AG08395 (cell line): ENCODE measurements at places on chromosomes 7 and 10.

DNA sequence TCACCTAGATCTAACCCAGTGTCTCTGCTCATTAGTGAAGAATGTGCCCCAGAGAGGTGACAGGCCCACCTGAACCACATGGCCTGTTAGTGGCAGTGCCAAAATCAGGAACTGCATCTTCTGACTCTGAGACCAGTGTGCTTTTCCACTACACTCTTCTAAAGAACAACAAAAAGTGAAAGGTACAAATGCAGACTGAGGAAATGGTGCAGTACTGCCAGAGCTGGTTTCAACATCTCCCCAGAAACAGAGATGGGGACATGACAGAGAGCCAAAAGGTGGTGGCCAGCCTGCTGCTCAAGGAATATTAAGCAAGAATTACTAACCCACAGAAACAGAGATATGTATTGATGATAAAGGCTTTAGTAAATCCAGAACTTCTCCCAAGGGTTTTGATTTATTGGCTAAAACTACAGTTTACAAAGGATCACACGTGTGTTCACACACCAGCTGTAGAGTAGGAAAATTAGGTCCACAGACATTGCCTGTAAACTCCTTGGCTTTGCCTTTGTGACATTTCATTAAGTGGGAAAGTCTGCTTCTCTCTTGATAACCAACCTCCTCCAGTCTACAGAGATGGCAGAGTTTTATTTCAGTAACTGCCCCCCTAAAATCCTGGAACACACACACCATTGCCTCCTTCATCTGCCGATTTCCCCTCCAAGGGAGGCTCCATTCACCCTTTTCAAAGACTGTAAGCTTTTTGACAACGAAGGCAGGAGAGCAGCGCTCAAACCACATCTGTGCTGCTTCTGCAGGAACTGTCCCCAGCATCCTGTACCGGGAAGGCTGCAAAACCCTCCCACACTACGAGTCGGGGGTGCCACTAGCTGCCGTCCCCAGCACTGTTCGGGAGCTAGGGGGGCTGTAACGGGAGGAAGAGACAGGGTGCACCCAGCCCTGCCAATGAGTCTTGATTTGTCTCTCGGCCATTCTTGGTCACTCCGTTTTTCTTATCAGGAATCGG is 29.8 kb downstream of the GSDME start:
- peak; percentile 26 for DNase-seq

GRCh38 chr10:61961278-61961677 is 59.8 kb downstream of the ARID5B start:
- no peak for DNase-seq

DNA sequence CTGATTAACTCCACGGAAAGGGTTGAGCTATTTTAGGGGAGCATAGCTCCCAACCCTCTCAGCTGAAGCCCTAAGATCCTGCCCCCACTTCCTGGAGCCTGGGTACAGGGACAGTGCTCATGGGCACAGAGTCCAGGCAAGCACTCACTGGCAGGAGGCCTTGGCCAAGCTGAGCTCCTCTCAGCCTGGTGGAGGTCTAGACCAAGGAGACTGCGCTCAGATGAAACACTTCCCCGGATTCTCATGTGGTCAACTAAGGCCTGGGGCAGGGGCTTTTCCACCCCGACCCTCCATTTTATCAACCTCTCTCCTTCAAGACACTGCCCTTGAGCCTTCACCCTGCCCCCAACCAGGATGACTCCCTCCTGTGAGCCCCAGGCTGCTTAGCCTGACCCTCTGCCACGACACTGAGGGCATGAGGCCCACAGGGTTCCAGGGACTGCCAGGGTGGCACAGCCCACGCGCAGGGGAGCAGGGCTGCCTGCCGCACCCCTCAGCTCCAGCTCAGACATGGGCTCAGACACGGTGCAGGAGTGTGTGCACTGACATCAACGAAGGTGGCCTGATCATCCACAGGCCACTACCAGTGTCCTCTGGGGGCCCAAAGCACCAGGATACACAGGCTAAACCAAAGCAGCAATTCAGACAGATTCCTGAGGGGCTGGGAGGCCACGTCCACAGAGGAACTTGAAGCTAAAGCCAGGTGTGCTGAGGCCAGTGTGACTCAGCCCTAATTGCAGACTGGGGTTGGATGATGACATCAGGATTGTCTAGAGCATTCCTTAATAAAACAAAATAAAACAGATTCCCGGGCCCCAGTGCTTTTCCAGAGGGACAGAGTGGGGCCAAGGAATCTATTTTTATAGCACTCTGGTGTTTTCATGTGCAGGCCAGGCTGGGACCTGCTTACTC is 18.8 kb downstream of the CHAT start:
- no peak for DNase-seq

GRCh38 chr10:123445261-123445775 is 220.8 kb upstream of the GPR26 start:
- no peak for DNase-seq

DNA sequence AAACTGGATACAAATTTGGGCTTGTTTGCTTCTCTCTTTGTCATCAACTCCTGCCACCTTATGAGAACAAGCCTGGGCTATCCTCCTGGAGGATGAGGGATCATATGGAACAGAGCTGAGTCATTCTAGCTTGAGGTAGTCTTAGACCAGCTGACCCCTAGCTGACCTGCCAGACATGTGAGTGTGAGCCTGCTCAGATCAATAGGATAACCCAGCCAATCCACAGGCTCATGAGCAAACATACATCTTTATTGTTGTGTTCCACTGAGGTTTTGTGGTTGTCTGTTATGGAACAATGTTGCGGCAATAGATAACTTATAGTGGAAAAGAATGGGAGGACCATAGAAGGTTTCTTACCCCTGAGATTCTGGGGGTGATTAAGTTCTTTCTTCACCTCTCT is 54.5 kb upstream of the FAM180A start:
- DNase-seq, result no peak

DNA sequence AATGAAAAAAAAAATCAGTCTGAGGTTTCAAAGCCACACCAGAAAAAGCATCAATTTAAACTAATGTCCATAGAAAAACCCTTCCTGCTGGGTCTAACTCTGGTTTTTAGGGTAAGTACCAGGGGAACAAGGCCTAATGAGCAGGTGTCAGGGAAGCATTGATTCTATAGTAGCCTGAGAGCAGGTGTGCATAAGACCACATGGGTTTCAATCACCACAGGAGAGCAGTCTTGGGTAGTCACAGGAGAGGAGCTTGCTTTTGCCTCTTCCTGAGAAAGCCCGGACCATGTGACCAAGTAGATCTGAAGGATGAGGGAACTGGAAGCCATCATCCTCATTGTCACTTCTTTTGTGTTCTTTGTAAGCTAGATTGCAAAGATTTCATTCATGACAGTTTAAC is 66.3 kb upstream of the AGK start:
- DNase-seq, result no peak

DNA sequence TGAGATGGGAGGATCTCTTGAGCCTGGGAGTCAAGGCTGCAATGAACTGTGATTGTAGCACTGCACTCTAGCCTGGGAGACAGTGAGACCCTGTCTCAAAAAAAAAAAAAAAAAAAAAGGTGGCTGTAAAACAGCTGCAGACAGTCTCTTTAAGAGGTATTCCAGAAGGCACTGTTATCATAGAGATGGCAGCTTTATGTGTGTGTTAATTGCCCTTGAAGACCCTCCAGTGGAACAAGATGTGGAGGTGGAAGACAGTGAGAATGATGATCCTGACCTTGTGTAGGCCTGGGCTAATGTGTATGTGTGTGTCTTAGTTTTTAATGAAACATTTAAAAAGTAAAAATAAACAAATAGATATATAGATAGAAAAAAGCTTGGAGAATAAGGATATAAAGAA is 66.0 kb downstream of the ZNF487 start:
- DNase-seq, result no peak

DNA sequence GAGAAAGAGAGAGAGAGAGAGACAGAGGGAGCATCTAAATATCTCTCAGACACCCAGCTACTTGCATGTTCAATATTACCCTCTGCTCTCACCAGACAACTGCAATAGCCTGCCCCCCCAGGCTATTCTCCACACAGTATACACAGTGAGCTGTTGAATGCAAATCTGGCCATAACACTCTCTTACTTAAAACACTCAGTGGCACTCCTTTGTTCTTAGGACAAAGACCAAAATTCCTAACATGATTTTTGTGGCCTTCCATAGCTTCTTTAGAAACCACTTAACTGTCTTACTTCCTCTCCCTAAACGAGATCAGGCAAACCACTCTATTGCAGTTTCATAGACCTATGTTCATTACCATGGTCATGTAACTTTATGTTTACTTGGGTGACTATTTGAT is 903.6 kb upstream of the AUTS2 start:
- peak; percentile 13 for DNase-seq

- no peak for DNase-seq
These were observed 374.9 kb downstream of the GALNT17 start for GRCh38 chr7:71506822-71507221.

GRCh38 chr10:73414230-73414945 is 530 bp upstream of the ANXA7 start:
- no peak for DNase-seq

- DNase-seq, result no peak
These were observed 155.8 kb upstream of the LANCL2 start for GRCh38 chr7:55209366-55209765.

DNA sequence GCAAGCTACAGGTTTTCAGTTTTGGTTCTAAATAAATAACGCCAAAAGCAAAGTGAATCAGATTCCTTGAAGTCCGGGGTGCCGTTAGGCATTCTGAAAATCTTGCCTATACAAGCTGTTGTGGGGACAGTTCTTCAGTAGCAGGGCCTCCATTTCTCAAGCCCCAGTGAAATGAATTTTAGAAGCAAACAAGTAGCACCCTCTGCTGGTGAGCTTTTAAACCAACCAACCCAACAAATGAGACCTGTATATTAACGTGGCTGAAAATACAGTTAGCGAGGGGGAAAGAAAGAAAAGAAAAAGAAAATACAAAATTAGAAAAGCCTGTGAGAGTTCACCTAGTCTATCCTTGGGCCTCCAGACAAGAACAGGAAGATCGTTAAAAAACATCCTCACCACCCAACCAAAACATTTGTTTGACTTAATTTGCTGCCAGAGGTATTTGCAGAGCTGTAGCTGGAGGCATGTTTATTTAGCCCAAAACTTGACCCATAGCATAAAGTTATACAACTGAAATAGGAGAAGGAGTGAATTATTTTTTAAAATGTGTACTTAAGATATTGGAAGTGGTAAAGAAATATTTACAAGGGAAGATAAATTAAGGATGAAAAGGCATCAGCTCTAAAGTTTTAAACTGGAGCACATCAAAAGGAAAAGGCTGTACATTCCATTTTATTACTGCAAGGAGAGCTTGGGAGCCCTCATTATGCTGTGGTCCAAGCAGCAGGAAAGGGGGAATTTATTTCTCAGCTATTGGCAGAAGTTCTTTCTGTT is 98.9 kb downstream of the DYNC1I1 start:
- peak; percentile 60 for DNase-seq

- peak; percentile 38 for DNase-seq
These were observed 112.4 kb upstream of the EEPD1 start for GRCh38 chr7:36040679-36041078.
